Activated CD4-positive, alpha-beta memory T cell treated with anti-CD3 and anti-CD28 coated beads for 36 hours (primary cell): ENCODE measurements at places on chromosomes 13 and 19. TPM values are rescaled to one million over a fixed set of nuclear protein-coding genes. Genes with fewer than 3 reads are reported as not detected.

The IGFL2 gene
- total RNA-seq, result not detected

The OR10H1 gene
- not detected for total RNA-seq

The GARIN5A gene
- total RNA-seq, result 0.88 TPM

The DACH1 gene
- total RNA-seq, result not detected

The CATSPERD gene
- total RNA-seq, result not detected

The URI1 gene
- total RNA-seq, result 68.5 TPM

The TMEM255B gene
- total RNA-seq, result 0.61 TPM

The SIRT2 gene
- 23.5 TPM for total RNA-seq

The ZFP82 gene
- 3.7 TPM for total RNA-seq

DNA sequence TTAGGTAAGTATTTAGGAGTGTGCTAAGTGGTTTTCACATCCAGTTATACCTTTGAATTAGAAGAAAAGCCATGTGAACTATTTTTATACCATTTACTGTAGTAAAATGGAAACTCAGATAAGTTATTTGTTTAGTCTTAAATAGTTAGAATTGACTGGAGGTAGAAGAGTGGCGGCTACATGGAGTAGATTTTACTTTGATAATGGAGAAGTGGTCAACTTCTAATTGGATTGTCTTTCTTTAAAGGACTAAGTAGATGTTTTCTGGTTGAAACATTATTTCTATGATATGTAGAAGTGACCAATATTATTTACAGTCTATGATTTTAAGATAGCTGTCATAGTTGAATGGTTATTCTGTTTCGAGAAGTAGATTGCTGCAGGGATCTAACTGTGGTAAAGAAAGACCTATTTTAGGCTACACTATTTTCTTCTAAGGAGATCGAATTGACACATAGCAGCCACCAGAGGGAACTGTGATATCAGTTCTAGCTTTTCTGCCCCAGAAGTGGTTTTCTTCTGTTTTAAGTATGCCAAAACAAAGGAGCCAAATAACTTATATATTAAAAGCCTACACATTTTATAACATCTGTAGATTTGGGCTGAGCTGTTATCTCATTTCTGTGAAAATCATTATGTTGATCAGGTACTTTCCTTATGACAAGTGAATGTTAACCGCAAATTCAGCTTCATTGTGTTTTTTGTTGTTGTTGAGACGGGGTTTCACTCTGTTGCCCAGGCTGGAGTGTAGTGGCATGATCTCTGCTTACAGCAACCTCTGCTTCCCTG lies 26.1 kb downstream of the ZMYM2 start:
- peaks cover 43% of the 10 kb centered on the region for H3K4me1 ChIP-seq
- H3K36me3 ChIP-seq, result peaks cover 12% of the 10 kb centered on the region
- H3K4me3 ChIP-seq, result no peak overlapping the region
- peak overlapping the region; percentile 73 for H3K27ac ChIP-seq
- peak; percentile 32 for DNase-seq
- no peaks in the 10 kb centered on the region for H3K27me3 ChIP-seq

GRCh38 chr19:19105365-19106055 lies 32.8 kb downstream of the TMEM161A start:
- no peak for DNase-seq
- H3K4me1 ChIP-seq, result no peaks in the 10 kb centered on the region
- H3K4me3 ChIP-seq, result no peak overlapping the region

GRCh38 chr19:49782515-49782914 lies 15.7 kb downstream of the AP2A1 start:
- no peak overlapping the region for H3K27ac ChIP-seq
- H3K4me1 ChIP-seq, result no peaks in the 10 kb centered on the region
- H3K4me3 ChIP-seq, result no peak overlapping the region
- DNase-seq, result no peak
- peaks cover 30% of the 10 kb centered on the region for H3K36me3 ChIP-seq
- H3K27me3 ChIP-seq, result no peaks in the 10 kb centered on the region

- no peaks in the 10 kb centered on the region for H3K36me3 ChIP-seq
- peaks cover 16% of the 10 kb centered on the region for H3K4me1 ChIP-seq
- H3K27me3 ChIP-seq, result no peaks in the 10 kb centered on the region
Observed at GRCh38 chr13:99821741-99822140, 149.8 kb downstream of the ZIC5 start.

- H3K27ac ChIP-seq, result no peak overlapping the region
- H3K36me3 ChIP-seq, result no peaks in the 10 kb centered on the region
- no peaks in the 10 kb centered on the region for H3K27me3 ChIP-seq
- no peak overlapping the region for H3K4me3 ChIP-seq
- no peak for DNase-seq
Observed at GRCh38 chr19:49189259-49189658, 31.7 kb downstream of the TRPM4 start.

- H3K36me3 ChIP-seq, result peaks cover 27% of the 10 kb centered on the region
- H3K4me3 ChIP-seq, result no peak overlapping the region
- H3K27ac ChIP-seq, result no peak overlapping the region
- H3K4me1 ChIP-seq, result no peaks in the 10 kb centered on the region
- no peak for DNase-seq
Observed at GRCh38 chr19:20028611-20029010, 10.7 kb downstream of the ZNF682 start.

DNA sequence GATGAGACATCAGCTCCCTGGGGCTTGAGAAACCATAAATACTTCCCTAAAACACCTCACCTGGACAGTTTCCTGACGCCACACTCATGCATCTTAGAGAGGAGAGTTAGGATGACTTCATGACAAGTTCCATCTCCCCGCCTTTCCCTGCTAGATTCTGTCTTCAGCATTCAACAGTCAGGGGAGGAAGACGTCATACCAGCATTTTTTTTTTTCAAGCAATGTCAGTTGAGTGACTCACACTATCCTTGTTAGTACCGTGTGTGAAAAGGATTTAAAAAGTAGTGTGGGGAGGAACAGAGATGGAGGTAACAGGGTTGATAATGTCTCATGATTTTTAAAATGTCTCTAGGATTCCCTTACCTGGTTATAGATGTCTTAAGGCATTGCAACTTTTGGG lies at the start of gene OR7D2:
Gene OR7D2 (plus strand): TSS at position 79 of the 400 bp plus-strand sequence. CDS start 6,803 bp downstream, outside the sequence.
- no peak for DNase-seq
- no peaks in the 10 kb centered on the region for H3K4me1 ChIP-seq
- no peak within 1 kb of the TSS for H3K4me3 ChIP-seq

DNA sequence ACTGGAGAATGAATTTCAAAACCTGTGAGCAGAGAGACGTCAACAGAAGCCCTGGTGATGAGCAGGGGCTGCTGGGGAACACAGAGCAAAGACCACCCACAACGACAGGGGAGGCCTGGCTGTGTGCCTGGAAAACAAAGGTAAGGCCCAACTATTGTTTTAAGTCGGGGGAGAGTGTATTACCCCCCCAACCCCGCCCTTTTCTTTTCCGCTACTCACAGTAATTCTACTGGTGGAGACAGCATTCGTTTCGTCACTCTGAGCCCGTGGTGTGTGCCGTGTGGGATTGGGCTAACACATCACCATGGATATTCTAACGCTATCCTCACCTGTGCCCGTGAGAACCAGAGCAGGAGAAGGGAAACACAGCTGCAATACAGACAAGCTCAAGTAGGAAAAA lies 18.6 kb upstream of the ADPRHL1 start:
- H3K27me3 ChIP-seq, result no peaks in the 10 kb centered on the region
- H3K36me3 ChIP-seq, result peaks cover 33% of the 10 kb centered on the region
- no peak for DNase-seq
- H3K4me1 ChIP-seq, result no peaks in the 10 kb centered on the region
- H3K27ac ChIP-seq, result no peak overlapping the region

GRCh38 chr13:113122550-113123225 lies at the start of gene F10:
Gene F10 (plus strand): TSS chr13:113122799. CDS start chr13:113122856, 57 bp downstream.
- peaks cover under 1% of the 10 kb centered on the region for H3K27me3 ChIP-seq
- H3K27ac ChIP-seq, result no peak within 1 kb of the TSS
- H3K4me3 ChIP-seq, result no peak within 1 kb of the TSS
- DNase-seq, result no peak

GRCh38 chr13:98900442-98900841 lies 77.4 kb downstream of the DOCK9 start:
- no peaks in the 10 kb centered on the region for H3K27me3 ChIP-seq
- H3K4me3 ChIP-seq, result no peak overlapping the region
- peaks cover 16% of the 10 kb centered on the region for H3K4me1 ChIP-seq
- DNase-seq, result no peak
- H3K27ac ChIP-seq, result no peak overlapping the region

DNA sequence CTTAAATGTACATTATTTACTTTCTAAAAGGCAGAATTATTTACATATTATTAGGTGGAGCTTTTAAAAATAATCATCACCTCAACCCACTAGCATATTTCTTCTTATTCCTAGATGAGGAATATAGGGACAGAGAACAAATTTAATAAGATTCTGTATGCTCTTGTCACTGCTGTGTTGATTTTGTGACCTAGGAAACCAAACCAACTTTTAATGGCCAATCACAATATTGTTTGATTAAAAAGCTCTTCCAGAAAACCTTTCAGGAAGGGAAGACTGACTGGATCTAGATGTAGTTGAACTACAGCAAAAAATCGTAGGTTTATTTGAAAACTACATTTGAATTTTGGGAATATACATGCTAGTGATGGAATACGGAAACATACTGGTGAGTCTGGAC lies 91.8 kb upstream of the RAP2A start:
- no peak for DNase-seq
- H3K4me1 ChIP-seq, result peaks cover 12% of the 10 kb centered on the region
- no peaks in the 10 kb centered on the region for H3K27me3 ChIP-seq
- H3K4me3 ChIP-seq, result no peak overlapping the region
- H3K27ac ChIP-seq, result no peak overlapping the region

DNA sequence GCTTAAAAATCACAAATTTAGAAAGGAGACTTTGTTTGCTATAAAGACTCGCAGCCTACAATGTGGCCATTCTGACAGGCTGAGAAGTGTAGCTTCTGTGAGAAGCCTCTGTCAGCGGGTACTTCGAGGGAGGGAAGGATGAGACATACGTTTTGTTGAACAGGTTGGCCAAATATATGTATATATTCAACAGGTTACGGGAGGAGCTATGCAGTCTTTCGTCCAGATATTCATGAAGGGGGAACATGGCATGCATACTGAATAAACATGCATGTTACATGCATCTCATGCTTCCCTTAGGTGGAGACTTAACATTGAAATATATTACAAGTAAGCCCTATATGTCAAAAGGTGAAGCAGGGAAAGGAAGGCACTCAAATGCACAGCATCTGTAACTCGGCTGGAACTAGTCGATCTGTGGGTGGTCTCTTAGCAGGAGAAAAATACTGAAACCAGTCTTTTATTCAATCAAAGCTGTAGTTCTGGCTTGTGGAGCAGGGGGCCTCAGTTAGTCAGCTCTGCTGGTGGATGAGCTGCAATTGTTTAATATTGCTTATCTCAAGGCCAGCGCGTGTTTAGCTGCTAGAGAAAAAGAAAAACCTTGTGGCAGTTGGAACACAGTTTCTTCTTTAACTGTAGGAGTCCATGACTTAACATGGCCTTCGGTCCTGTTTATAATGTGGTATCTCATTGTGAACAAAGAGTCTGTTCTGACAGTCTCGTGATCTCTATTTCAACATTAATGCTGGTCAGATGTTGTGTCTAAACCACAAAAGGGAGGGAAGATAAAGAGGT lies 94.3 kb downstream of the FAM216B start:
- peaks cover 19% of the 10 kb centered on the region for H3K4me1 ChIP-seq
- no peak overlapping the region for H3K27ac ChIP-seq
- no peak overlapping the region for H3K4me3 ChIP-seq
- peaks cover 5% of the 10 kb centered on the region for H3K27me3 ChIP-seq

- no peaks in the 10 kb centered on the region for H3K27me3 ChIP-seq
- DNase-seq, result no peak
- H3K27ac ChIP-seq, result peak overlapping the region; percentile 94
- peak overlapping the region; percentile 75 for H3K4me3 ChIP-seq
- peaks cover 54% of the 10 kb centered on the region for H3K4me1 ChIP-seq
- peaks cover 2% of the 10 kb centered on the region for H3K36me3 ChIP-seq
Observed at GRCh38 chr19:6800991-6801484, 28.5 kb downstream of the VAV1 start.

DNA sequence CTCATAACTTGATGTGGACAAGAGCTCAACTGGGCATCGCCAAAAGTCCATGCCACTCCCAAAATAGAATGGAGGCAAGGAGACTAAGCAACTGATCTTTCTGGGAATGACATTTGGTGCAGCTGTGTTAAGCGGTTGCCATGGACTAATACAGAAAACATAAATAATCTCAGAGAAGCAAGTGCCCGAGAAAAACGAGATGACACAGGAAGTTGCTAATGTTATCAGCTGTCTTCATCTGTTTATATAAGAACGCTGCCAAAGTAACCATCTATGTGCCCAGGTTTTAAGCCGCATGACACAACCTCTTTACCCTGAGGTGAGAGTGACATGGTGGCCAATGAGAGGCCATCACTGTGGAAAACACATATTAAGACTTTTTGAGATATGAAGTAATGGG lies 54.9 kb upstream of the SACS start:
- H3K27me3 ChIP-seq, result peaks cover 16% of the 10 kb centered on the region
- H3K4me1 ChIP-seq, result peaks cover 5% of the 10 kb centered on the region
- H3K4me3 ChIP-seq, result no peak overlapping the region
- no peak overlapping the region for H3K27ac ChIP-seq
- no peaks in the 10 kb centered on the region for H3K36me3 ChIP-seq
- DNase-seq, result no peak

DNA sequence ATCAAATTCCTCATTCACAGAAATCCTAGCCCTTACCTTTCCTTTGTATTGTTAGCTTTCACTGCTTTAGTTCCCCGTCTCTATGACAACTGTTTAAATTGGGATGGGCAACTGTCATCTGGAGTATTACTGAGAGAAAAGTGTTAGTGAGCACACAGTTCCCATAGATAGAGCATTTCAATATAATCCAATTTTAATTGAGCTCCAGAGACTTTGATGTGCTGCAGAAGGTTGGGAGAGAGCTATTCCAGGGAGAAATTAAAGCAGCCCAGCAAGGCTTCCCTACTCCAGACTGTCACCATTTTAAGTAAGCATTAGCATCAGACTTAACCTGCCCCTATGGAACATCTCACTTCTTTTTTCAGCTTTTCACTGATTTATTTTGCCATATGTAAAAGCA lies 55.0 kb upstream of the MAB21L1 start:
- no peaks in the 10 kb centered on the region for H3K36me3 ChIP-seq
- no peak overlapping the region for H3K4me3 ChIP-seq

DNA sequence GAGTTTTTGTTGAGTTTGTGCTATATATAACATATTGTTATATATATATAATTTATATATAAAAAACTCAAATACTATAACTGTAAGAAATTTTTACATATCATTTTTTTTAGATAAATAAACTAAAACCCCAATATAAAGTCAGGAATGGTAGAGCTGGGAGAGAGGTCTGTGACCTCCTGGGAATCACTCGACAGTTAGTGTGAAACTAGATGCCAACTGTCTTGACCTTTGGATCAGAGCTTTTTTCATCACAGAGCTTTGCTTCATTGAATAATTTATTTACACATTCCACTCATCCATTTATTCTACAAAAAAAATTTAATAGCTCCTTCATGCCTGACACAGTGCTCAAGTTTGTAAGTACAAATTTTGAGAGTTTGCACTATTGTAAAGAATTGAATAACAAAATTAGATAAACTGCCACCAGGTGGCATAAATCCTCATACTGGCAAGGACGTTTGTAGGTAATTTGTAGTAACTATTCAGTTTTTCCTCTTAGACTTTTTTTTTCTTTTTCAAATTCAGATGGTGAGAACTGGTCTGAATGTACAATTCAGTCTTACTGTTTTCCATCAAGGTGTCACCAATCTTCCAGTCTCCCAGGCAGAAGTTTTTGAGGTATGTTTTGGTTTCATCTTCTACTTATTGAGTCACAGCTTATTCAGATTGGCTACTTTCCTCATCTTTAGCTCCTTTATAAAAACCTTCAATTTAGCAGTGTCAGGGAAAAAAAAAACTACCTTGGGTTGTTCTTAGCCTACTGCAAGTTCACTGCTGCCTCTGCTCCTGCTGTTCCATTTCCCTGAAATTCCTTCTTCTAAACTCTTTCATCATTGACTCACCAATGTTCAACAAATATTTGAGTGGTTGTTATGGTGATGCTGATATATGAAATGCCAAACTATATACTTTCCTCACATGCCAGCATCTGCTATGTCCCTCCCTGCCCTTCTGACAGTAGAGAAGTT lies 28.7 kb downstream of the LACC1 start:
- H3K4me3 ChIP-seq, result no peak overlapping the region
- peaks cover 3% of the 10 kb centered on the region for H3K4me1 ChIP-seq
- H3K27me3 ChIP-seq, result peaks cover 16% of the 10 kb centered on the region
- no peak for DNase-seq
- H3K36me3 ChIP-seq, result no peaks in the 10 kb centered on the region
